Stimulated activated CD8-positive, alpha-beta memory T cell treated with anti-CD3 and anti-CD28 coated beads, Interleukin-2, amount 100 ng/mL, for 48 hours (primary cell): ENCODE measurements at places on chromosomes 11 and 22.
A peak's percentile ranks its signal among the peaks of the same experiment; 100 is the strongest.

DNA sequence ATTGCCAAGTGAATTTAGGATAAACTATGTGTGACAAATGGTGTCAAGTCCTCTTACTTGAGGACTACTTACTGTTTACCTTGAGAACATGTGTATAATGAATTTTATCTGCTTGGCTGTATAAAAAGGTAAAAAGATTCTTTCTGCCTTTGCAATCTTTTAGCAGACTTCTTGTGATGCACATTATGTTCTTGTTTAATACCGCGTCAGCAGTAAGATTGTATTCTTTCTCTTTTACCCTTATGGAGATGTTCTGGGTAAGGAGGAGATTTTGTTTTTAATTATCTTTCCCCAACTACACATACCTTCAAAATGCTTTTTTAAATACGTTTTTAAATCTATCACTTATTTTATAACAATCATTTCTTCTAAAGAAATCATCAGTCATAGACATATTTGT lies 1166.4 kb upstream of the CNTN5 start:
- no peak for DNase-seq

GRCh38 chr11:115959081-115959486 lies 454.9 kb upstream of the CADM1 start:
- no peak for DNase-seq

GRCh38 chr11:13415201-13415600 lies 47.8 kb downstream of the BTBD10 start:
- no peak for DNase-seq

DNA sequence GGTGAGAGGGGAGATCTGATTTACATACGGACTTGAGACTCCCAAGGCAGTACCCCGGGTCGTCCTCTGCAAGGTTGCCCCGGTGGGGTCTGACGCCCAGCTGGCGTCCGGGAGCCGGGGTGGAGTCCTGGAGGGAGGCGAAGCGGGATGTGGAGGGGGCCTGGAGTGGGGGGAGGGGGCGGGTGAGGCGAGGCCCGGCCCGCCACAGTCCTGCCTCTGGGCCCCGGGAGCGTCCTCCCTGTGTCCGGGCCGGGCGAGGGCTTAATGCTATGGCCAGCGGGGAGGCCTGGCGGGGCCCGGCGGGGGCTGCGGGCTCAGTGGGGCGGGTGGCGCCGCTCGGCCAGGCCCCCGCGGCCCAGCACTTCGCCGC lies 2.4 kb upstream of the MYBPC3 start:
- no peak for DNase-seq

GRCh38 chr11:1387961-1388762 lies 1.6 kb upstream of the BRSK2 start:
- DNase-seq = no peak

DNA sequence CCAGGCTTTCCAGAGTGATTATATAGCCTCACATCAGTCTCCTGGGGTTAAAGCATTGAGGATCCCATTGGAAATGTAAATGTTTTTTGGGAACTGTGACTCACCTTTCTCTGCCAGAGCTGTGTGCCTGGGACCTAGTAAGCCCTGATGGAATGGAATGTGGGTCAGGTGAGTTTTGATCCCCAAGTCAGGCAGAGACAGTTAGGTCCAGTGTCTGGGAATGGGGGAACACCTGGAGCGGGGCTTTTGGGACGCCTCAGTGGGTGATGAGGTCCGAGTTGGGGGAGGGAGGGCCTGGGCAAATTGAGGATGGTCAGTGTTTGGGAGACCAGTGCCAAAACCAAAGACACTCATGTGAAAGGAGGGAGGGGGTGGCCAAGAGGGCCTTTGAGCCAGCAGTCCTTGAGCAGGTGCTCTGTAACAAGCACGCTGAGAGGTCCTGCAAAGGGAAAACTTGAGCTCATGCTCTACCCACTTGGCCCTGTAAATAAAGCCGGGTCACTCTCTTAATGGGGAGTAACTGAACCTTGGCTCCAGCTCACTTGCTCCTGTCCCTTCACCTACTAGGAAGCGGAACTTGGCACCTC lies 104.7 kb downstream of the NAV2 start:
- DNase-seq = no peak

GRCh38 chr22:29716814-29717545 lies 2.8 kb upstream of the CABP7 start:
- DNase-seq = no peak

GRCh38 chr22:44326491-44326885 lies 13.7 kb upstream of the SHISAL1 start:
- no peak for DNase-seq

DNA sequence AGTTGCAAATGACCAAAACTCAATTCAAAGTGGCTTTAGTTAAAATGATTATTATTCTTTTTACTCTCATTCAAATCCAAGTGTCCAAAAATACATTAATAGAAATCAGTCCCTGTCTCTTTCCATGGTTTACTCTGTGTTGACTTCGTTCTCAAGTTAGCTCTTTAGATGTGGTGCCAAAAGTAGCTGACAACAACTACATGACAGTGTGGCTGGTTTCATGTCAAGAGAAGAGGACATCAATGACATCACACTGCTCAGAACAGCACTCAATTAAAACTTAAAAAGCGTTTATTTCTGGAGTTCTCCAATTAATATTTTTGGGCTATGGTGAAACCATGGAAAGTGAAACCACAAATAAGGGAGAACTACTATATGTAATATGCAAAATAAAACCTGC lies 1746.9 kb downstream of the LRRC4C start:
- no peak for DNase-seq

GRCh38 chr22:45771057-45771456 lies 99.4 kb downstream of the ATXN10 start:
- no peak for DNase-seq

DNA sequence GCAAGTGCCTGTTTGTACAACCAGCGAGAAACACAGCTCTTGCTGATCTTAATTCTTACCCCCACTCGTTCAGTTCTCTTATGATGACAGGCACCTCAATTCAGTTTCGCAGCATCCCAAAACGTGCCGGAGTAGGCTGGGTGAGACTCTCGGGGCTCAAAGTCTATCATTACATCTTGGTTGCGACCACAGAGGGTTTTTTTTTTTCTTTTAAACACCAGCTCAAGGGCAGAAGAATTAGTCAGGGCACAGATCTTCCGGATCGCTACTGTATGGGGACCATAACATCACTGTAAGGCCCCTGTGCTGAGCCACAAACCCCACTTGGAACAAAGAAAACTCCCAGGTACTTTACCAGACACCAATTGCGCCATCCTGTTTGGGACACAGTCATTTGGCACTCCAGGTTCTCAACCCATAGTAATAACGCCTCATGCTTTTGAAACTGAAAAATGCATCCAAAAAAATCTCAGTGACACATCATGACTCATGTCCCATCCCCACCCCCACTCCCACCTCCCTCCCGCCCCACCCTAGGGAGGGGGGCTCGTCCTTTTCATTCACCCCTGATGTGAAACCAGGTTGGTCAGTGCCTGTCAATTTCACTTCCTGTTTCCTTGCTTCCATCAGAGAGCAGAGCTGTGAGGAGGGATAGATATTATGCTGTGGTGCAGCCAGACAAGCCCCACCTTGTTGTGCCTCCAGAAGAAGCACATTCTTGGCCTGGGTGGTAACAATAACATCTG lies 41.0 kb upstream of the CD5 start:
- peak; percentile 73 for DNase-seq

DNA sequence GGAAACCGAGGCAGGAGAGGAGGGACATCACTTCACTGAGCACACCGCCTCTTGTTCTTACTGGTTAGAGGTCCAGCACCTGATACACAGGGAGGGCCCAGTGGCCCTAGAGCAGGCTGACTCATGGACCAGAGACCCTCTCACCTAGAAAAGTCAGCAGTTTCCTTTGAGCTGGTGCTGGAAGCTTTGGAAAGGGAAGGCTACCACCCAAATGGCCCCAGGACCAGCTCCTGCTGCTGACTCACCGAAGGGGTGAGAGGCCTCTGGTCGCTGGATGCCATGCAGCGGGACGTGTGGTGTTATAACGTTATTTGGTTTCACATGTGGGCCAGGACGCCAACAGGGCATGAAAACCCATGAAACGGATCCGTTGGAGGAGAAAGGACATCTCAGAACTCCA lies 3.8 kb downstream of the NADSYN1 start:
- no peak for DNase-seq

- no peak for DNase-seq
These were observed 39.7 kb upstream of the OR5AK2 start for GRCh38 chr11:56948991-56949515.

DNA sequence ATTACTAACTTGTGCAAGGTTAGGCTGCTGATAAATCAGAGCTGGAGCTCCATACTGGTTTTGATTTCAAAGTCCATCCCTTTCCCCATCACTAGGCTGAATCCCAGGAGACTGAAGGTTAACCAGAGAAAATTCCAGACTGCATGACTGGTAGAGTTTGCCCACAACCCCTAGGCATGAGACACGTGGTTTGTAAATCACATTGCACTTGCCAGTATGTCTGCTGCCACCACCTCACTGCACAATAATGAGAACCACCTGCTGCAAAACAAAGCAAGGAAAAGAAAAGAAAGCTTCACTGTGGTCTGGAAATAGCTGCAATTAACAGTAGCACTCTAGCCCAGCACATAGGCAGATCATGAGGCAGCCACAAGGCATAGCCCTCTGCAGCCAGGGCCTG lies 67.6 kb upstream of the NTM start:
- no peak for DNase-seq

- no peak for DNase-seq
These were observed 17.0 kb upstream of the FAM181B start for GRCh38 chr11:82750643-82751139.

- DNase-seq = no peak
These were observed 100.7 kb upstream of the CD82 start for GRCh38 chr11:44464741-44465140.

GRCh38 chr22:32410459-32410858 lies 1.6 kb downstream of the RTCB start:
- DNase-seq = no peak

- DNase-seq = no peak
These were observed 41.3 kb downstream of the CDKN1C start for GRCh38 chr11:2844116-2844842.

- peak; percentile 36 for DNase-seq
These were observed 11.8 kb downstream of the TBC1D10A start for GRCh38 chr22:30314915-30315314.

DNA sequence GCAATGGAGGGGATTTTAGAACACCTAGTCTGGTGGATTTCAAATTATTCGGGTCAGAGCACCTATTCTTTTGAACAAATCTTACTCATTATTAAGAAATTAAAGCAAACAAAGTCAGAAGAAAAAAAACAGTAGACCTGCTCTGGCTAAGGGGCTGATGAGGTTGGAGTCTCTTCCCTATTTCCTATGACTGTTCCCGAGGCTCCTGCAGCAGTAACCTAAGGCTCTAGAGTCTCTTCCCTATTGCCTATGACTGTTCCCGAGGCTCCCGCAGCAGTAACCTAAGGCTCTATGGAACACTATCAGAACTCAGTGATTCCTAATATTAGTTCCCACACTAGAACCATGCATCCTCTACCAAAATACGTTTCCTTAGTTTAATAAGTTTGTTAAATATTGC lies 607.9 kb downstream of the NTM start:
- no peak for DNase-seq

GRCh38 chr22:45268167-45268957 lies 16.4 kb upstream of the UPK3A start:
- DNase-seq = no peak

DNA sequence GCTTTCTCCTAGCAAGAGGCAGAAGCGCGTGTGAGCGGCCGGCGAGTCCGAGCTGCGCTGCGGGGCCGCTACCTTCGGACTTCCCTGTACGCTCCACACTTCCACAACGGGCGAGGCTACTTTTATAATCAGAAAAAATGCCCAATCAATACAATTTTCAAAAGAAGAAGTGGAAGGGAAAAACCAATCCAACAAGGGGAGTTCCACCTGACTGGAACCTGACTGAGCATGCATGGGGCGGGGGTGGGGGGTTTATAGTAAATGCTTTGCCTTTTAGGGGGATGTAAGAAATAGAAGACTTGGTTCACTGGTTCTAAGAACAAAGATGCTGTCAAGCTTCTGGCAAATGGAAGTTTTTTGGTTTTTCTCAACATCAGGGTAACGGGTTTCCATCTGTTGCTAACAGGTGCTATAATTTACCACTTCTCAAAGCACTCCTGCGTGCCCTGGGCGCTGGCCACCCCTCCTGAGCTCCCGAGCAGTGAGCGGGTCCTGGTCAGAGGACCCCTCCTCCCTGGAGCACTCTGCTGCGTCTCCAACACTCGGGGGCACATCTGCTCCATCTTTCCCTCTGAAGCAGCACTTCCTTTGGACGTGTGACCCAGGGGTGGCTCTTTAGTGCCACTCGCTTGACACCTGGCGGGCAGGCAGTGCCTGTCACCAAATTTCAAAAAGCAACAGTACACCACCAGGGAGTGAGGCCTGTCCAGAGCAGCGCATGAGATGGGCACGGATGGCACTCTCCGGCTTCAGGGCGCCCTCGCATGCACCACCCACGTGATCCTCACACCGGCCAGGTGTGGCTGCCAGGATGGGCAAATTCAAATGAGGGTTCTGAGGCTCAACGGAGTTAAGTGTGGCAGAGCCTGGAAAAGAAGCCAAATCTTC lies 21.6 kb upstream of the BID start:
- DNase-seq = no peak

DNA sequence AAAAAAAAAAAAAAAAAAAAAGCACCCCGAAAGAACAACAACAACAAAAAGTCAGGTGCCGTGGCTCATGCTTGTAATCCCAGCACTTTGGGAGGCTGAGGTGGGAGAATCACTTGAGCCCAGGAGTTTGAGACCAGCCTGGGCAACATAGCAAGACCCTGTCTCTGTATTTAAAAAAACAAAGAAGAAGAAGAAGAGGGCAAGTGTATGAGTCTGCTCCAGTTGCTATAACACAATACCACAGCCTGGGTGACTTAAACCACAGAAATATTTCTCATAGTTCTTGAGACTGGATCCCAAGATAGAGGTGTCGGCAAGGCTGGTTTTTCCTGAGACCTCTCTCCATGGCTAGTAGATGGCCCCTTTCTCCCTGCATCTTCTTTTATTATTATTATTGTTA lies 12.4 kb downstream of the CRYBA4 start:
- no peak for DNase-seq

GRCh38 chr22:17797721-17798559 lies 23.7 kb upstream of the BID start:
- no peak for DNase-seq

DNA sequence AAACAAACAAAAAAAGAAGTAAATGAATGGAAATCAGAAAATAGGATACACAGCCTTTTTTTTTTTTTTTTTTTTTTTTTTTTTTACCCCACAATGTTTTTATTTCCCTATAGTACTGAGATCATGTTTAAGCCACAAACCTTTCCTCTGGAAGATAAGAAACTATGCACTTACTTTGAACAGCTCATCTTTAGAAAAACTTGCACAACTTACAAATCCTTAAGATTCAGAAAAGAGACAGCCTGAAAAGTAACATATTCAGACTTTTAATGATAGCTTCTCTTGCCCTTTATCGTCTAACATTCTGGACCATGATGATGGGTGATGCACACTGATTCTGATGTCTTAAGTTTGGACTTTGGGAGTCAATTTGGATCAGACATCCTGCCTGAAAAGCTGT lies 80.3 kb downstream of the TNRC6B start:
- no peak for DNase-seq

GRCh38 chr11:117834068-117834810 lies 9.7 kb upstream of the FXYD2 start:
- DNase-seq = no peak
